A549 (cell line): ENCODE measurements at places on chromosomes 3 and 15.

- no peak for DNase-seq
These were observed 82.3 kb upstream of the LINGO1 start for GRCh38 chr15:77715051-77715450.

GRCh38 chr3:147301781-147302180, 104.6 kb downstream of the ZIC4 start:
- no peak for DNase-seq

DNA sequence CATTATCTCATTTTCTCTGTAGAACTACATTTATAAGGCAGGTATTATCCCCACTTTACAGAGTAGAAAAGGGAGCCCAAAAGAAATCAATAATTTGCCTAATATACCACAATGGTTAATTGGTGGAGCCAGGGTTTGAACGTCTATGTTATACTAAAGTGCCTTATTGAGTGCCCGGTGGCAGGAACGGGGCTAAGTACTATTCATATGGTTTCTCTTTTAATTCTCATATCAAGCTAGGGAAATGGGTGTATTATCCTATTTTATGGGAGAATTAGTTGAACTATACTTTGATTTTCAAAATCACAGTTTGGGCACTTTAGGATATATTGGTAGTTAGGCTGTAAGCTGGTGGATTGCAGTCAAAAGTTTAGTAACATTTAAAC, 1.5 kb downstream of the CEP97 start:
- DNase-seq: no peak

DNA sequence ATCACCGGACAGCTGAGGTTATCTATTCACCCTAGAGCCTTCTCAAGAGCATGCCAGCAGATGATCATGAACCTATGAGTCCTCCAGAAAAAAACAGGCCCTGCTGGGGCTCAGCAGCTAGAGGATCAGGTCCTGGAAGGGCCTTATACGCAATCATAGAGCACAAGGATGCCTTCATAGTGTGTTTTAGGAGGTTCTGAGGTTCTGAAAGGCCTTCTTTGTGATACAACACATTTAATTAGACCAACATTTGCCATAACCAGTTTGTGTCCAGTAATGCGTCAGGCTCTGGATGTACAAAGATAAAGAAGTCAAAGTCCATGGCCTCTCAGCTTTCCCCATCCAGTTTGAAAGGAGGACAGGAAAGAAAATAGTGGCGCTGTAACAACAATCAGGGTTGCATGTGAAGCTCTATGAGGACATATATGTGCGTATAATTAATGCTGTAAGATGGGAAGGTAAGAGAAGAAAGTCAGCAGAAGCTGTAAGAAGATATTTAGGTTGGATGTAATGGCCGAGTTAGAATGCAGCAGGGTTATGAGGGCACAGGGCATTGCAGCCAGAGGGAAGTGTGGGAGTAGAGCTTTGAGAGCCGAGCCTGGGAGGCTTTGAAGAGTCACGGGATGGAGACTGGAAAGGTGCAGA, 302.6 kb upstream of the TBL1XR1 start:
- no peak for DNase-seq

GRCh38 chr3:44039006-44039405, 202.7 kb upstream of the TOPAZ1 start:
- DNase-seq: no peak

DNA sequence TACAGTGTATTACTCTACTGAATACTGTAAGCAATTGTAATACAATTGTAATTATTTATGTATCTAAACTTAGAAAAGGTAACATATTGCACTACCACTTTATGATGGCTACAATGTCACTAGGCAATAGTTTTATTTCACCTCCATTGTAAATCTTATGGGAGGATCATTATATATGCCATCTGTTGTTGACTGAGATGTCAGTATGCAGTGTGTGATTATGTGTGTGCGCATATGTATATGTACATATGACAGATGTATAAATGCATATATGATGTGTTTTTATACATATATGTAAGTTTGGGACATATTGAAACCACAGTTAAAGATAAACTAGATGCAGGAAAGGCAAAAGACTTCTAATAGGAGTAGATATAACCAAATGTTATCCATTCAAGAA, 8.5 kb downstream of the IGSF10 start:
- no peak for DNase-seq

DNA sequence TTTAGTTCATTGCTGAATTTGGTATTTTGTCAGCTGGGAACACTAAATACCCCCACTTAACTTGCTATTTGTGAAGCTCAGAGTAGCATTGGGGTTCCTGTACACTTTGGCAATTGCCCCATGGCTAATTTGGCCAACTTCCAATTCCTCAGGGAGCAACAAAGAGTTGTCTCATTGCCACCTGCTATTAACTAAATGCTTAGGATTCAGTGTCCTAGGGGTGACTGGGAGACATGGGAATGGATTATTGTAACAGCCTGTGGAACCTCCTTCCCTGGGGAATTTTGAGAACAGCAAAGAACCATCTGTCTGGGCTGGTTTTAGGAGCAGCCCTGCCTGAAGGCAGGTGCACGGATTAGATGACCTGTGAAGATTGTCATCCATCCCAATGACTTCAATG, 437.4 kb upstream of the TPRG1 start:
- no peak for DNase-seq

DNA sequence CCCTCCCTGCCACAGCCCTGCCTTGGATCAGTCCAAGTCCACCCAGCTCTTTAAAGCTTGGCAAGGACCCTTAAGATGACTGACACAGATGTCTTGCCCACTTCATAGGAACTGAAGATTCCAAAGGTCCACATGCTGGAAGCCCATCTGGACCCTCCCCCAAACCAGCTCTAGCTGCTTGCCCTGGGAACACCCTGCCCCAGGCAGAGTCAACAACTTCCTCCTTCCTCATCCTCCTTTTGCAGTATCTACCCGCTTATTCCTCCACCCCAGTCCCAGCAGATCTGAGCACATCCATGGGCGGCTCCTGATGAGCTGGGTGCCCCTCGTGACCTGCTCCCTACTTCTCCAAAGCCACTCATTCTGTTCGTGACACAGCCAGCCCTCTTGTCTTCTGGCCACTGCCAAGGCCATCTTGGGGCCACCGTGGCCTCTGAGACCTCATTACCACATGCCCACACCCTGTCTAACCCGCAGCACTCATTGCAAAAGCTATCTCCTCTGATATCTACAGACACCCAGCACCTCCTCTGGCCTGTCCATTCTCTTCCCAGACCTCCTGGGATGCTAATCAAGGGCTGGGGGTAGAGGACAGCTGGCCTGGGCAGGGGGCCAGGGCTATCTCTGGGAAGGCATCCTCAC, 2.0 kb upstream of the PFKFB4 start:
- DNase-seq: no peak

DNA sequence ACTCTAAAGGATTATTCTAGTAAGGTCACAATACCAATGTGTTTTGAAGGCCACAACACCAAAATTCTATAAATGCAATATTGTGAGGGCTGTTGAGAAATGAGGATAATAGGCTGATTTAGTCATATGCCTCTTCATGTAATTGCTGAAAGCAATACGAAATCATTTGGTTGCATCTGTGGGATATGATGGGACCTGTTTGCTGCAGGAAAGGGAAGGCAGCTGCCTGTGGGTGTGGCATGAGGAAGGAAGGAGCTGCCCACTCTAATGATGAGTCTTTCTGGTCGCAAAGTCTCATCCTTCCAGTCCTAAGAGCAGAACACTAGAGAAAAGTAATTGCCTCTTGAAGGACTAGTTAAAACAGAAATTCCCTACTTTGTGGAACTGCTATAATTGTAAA, 245.3 kb upstream of the ZPLD1 start:
- no peak for DNase-seq

GRCh38 chr3:69282181-69282580, 103.7 kb downstream of the FRMD4B start:
- no peak for DNase-seq

DNA sequence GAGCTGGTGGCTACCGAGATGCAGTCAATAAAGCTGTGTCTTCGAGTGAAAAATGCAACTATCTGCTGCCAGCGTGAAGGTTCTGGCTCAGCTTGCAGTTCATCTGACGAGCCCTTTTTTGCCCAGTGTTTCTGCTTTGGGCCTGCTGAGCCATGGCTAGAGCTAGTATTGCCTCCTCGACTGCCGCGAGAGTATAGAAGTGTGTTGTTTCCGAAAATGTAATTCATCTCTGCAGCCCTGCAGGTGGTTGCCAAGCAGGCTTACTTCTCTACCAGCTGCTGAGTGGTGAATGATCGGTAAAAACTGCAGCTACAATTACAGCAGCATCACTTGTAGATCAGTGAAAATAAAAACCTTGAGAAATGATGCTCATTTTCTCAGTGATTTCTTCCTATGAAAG, 114.8 kb downstream of the DLG1 start:
- DNase-seq: no peak
